Fibroblast of the conjunctiva (primary cell): ENCODE measurements at places on chromosomes 3 and 15.

DNA sequence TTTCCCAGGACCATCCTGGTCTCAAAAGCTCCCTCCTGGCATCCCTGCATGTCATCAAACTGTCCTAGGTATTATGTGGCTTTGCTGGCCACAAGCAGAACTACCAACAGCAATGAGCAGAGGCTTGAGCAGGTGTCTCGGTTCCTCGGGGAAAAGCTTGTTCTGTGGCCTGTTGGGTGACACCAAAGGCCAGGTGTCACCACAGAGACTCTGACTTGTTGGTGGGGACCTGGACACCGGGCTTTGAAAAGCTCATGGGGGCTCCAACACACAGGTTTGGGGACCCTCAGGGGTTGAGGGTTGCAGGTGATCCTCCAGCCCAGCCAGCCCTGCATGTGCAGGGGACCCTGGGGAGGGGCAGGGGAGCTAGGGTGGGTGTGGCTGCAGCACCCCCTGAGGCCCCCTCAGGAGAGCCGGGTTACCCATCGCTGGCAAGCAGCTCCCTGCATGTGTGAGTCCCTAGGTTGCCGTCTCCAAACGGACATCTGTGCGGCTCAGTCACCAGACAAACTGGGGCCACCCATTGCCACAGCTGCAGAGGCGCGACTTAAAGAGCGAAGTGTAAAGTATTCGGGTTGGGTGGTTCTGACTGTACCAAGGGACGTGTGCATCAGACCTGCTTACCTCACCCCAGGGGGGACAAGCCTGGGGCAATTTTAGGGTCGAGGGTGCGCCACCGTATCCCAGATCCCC, 140.1 kb downstream of the CHSY1 start:
- no peak for DNase-seq

GRCh38 chr3:112761062-112761638, 85.5 kb downstream of the CD200R1L start:
- no peak for DNase-seq

DNA sequence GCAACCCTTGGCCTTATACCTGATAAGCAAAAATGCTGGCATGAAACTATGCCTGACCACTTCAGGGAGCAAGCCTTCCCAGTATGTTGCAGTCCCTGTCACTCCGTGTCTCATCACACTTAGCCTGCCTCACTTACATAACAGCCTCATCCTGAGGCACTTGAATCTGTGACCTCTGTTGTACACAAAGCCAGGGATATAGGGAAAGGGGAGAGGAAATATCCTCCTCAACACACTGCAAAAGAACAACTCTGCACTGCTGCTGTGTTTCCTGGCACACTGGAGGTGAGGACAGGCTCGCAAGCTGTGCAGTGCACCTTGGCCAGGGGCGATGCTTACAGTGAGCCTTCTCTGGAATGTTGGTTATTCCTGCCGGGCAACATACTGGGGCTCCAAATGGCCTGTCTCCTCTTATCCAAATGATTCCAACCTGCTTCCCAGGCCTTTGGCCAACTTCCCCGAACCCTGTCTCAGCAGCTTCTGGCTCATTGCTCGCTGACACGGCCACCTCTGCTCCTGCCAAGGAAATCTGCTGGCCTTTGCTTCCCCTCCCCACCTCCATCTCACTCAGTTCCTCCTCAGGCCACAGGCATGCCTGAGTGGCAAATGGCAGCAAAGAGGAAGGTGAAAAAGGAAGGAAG, 109.2 kb downstream of the CD47 start:
- DNase-seq, result no peak

- no peak for DNase-seq
Observed at GRCh38 chr3:116443191-116443661, 2.1 kb downstream of the LSAMP start.

DNA sequence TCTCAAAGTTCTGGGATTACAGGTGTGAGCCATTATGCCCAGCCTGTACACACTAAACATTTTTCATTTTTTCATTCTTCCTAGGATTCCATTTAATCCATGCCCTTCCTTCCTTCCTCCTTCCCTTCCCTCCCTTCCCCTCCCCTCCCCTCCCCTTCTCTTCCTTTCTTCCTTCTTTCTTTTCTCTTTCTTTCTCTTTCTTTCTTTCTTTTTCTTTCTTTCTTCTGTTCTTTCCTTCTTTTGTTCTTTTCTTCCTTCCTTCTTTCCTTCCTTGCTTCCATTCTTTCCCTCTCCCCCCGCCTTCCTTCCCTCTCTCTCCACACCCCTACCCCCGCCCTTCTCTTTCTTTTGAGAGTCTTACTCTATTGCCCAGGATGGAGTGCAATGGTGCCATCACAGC, 40.9 kb upstream of the ATP13A3 start:
- no peak for DNase-seq
